Memory B cell (primary cell): ENCODE measurements at places on chromosomes 12 and 14.

- no peak for DNase-seq
Observed at GRCh38 chr14:100433428-100433814, 110.3 kb downstream of the SLC25A47 start.

GRCh38 chr14:85461432-85462133, 68.4 kb upstream of the FLRT2 start:
- DNase-seq: no peak

DNA sequence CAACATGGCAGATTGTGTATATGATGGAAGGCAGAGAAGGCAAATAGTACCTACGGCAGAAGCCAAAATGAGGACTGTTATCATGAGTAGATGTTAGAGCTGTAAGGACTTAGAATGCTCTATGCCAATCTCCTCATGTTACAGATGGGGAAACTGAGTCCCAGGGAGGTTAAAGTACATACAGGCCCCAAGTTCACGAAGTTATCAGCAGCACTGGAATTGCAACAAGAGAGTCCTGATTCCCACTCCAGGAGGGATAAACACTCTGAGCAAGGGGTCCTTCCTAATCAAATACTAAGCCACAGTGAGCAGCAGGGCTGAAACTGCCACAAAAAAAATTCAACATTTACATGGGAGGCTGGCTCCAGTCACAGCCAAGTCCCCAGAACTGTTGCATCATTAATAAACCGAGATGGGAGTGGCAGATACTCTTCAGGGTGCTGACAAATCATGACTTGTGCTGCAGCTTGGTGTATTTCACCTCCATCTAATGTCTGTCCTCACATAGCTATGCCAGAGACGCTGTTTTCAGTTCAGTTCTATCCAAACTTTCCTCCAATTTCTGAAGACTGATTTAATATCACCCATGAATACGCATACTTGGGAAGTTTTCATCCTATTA, 24.2 kb downstream of the NUAK1 start:
- no peak for DNase-seq

DNA sequence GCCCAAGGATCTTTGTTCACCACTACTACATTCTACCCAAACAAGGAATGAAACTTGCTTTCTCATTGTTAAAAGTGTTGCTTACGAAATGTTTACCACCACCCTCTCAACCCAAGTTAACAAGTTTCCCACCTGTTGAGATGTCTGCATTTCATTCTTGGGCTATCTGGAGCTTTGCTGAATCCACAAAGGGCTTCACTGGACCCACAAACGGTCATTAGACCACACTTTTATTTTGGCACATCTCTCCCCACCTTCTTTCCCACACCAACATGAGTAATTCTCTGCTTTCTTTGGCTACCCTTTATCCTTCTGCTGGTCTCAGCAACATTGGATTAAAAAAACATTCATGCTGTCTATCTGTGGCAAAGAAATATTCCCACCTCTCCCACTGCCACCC, 78.0 kb downstream of the TMEM260 start:
- no peak for DNase-seq

GRCh38 chr12:101794574-101794973, 36.2 kb downstream of the GNPTAB start:
- DNase-seq: no peak

DNA sequence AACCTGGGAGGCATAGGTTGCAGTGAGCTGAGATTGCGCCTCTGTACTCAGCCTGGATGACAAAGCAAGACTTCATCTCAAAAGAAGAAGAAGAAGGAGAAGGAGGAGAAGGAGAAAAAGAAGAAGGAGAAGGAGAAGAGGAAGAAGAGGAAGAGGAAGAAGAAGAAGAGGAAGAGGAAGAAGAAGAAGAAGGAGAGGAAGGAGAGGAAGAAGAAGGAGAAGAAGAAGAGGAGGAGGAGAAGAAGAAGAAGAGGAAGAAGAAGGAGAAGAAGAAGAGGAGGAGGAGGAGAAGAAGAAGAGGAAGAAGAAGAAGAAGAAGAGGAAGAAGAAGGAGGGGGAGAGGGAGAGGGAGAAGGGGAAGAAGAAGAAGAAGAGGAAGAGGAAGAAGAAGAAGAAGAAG, 12.9 kb upstream of the KRT8 start:
- DNase-seq: no peak

GRCh38 chr14:68894802-68895703, 84.0 kb downstream of the ACTN1 start:
- no peak for DNase-seq

- no peak for DNase-seq
Observed at GRCh38 chr12:121314431-121314830, 17.9 kb upstream of the CAMKK2 start.

DNA sequence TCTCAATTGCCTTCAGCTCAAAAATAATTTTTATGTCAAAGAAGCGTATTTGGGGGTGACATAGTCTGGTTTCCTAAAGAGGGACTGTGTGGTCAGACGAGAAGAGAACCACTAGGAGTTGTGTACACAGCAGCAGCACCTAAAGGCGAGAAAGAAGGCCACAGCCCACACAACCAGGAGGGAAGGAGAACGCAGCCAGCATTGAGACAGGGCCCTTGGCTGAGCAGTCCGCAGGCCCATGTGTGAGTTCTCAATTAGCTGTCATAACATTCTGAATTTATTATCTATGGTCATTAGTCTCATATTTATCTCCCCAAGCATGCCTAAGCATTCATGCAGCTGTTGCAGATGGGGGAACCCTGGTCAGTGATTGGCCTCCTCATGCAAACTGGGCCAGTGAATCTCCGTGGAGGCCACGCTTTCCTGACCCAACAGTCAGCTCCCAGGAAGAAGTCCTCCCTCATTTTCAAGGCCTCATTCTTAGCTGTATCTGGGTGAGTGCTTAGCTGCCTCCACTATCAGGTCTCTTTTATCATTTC, 81.2 kb upstream of the ATF7IP start:
- DNase-seq: no peak

GRCh38 chr14:34937442-34937841, 45.4 kb upstream of the SRP54 start:
- DNase-seq: no peak

DNA sequence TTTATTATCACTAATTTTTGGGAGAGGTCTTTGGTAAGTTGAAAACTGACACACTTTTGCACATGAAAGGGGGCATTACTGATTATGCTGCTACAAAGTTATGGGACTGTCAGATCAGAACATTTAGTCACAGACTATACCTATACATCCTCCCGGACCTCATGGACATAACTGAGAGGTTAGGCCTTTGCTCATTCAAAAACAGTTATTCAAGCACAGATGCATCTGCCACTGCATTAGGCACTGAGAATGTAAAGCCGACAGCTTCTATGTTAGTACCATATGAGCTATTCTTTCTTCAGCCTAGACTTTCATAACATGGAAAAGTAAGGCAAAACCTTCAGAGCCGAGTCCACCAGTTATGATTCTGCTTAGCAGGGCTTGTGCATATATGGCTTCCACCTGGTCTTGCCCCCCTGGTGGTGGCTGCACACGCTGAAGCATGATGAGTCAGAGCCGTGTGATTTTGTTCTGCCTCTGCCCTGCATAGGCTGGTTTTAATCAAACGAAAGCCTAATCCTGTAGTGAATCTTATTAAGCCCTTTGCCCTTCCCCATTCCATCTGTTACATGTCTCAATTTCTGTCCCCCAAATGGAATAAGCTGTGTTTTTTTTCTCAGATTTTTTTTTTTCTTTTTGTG, 21.8 kb upstream of the RNU6-8 start:
- DNase-seq: no peak

DNA sequence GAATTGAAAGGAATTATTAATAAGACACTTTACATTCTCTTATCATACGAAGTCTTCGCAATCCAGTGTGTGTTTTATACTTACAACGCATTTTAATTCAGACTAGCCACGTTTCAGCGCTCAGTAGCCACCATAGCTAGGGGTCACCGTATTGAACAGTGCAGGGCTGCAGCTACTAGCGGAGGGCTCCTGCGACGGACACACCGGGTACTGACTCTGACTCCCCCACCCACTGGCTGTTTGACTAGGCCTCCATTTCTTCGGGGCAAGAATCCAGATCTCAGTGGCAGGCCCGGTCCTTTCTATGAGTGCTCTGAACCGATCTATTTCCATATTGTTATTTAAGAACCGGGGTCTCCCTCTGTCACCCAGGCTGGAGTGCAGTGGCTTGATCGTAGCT, 1.5 kb upstream of the CDK2AP1 start:
- no peak for DNase-seq

- no peak for DNase-seq
Observed at GRCh38 chr12:118650586-118650960, 274.2 kb downstream of the SUDS3 start.

DNA sequence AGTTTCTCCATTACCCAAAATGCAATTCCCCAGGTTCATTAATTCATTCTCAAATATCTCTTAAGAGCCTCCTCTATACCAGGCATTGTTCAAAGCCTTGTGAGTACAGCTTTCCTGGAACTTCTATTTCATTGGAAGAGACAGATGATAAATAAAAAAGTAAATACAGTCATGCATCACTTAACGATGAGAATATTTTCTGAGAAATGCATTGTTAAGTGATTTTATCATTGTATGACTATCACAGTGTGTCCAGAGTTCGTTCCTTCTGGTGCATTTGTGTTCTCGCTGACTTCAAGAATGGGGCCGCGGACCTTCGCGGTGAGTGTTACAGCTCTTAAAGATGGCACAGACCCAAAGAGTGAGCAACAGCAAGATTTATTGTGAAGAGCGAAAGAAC, 66.0 kb downstream of the ANO4 start:
- DNase-seq: no peak

DNA sequence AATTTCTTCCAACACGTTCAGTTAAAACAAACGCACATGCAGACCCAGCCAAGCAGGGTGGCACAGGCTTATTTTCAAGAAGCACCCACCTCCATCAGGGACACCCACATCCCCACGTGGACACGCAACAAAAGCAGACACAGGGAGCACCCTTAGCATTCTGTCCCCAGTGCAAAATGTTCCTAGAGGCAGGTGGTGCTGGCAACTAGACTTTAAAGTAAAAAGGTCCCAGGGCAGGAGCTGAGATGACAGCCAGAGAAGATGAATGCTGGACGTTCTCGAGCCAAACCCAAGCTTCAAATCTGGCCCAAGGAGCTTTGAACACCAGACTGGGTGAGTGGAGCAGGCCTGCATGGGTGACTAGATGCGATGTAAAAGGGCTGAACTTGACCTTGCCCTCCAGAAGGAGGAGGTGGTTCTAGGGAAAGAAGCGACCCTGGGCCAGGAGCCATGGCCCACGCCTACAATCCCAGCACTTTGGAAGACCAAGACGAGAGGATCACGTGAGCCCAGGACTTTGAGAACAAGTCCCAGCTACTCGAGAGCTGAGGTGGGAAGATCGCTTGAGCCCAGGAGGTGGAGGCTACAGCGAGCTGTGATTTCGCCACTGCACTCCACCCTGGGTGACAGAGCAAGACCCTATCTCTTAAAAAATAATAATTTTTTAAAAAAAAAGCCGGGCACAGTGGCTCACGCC, 47.3 kb downstream of the KDM2B start:
- DNase-seq: no peak

DNA sequence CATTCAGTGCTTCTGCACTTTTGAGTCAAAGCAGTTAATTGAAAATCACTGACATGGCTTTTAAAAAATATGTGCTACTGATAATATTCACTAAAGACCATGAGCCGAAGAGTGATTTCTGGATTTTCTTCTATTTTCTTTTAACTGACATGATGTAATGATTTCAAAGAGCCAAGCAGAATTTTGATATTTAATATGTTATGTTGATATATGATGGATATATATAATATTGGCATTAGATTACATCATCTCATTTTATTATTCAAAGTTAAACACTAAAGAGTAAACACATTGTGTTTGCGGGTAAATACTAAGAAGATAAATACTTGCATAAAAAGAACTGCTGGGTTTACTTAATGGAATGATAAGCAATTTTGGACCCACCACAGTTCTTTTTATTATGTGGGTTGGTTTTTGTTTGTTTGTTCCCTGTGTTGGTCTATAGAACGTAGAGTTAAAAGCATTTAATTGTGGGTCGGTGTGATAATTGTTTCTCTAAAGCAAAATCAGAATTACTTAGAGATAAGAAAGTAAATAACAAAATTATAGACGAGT, 692 bp downstream of the SPIC start:
- DNase-seq: no peak

GRCh38 chr12:40248585-40249297, 23.9 kb downstream of the LRRK2 start:
- DNase-seq: no peak

GRCh38 chr12:28830491-28830890, 318.6 kb upstream of the FAR2 start:
- DNase-seq: no peak

DNA sequence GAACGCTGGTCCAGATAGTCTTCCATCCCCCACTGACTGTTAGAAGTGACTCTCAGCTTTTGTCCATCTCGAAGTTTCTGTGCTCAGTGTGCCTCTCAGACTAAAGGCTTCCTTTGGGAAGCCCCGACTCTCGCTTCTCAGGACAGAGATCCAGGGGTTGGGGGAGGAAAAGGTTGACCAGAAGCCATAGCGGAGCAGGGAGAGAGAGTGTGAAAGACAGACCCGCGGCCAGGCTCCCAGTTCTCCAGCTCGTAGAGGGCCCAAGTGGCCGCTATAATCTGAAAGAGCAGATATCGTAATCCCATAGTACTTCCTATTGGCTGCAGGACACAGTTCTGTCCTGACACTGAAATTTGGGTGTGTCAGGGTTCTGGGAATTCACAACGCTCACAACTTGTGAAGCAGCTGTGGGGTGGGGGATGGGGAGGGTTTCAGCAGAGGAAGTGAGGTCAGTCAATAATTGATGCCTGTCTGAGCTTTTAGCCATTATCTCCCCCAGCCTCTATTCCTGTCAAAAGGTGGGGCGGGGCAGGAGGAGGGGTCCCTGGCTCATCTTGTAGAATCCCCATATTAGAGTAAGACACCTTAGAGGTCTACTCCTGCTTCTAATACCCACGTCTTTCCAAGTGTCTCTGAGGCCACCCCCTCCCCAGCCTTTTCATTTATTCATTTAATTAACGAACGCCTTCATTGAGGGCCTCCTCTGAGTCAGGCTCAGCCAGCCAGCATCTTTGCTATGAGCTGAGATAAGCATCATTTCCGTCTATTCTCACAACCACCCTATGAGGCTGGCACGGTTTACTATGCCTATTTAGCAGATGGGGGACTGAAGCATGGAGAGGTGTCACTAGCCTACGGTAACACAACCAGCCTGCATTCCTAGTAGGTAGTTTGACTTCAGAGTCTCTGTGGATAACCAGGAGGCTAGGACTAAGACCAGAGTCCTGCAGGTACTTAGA, 1.6 kb upstream of the ACVRL1 start:
- DNase-seq: no peak

- no peak for DNase-seq
Observed at GRCh38 chr12:4134448-4135263, 138.9 kb upstream of the CCND2 start.

DNA sequence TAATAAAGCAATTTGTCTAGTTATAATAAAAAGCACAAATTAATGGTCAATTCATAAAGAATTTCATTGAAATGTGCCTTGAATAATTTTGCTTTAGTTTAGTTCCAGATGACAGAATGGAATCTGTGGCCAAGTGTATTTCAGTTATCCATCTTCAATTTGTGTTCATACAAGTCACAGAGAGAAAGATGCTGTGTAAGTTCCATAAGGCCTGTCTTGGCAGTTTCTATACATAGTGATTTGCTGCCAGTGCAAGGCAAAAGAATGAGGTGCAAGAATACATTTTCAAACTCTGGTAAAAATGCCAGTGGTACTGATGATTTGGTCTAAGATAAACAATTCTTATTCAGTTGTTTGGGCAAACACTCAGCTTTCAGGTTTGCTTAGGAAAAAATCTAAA, 134.4 kb upstream of the PTPRB start:
- no peak for DNase-seq

- DNase-seq: no peak
Observed at GRCh38 chr12:112496496-112496895, 77.7 kb downstream of the PTPN11 start.
